Motor neuron (in vitro differentiated cells): ENCODE measurements at places on chromosomes 7 and 10.

- no peak for ATAC-seq
Measured at GRCh38 chr10:70993051-70993450, 104.7 kb upstream of the PCBD1 start.

GRCh38 chr10:132036887-132037675, 28.7 kb upstream of the JAKMIP3 start:
- peak; percentile 90 for ATAC-seq

DNA sequence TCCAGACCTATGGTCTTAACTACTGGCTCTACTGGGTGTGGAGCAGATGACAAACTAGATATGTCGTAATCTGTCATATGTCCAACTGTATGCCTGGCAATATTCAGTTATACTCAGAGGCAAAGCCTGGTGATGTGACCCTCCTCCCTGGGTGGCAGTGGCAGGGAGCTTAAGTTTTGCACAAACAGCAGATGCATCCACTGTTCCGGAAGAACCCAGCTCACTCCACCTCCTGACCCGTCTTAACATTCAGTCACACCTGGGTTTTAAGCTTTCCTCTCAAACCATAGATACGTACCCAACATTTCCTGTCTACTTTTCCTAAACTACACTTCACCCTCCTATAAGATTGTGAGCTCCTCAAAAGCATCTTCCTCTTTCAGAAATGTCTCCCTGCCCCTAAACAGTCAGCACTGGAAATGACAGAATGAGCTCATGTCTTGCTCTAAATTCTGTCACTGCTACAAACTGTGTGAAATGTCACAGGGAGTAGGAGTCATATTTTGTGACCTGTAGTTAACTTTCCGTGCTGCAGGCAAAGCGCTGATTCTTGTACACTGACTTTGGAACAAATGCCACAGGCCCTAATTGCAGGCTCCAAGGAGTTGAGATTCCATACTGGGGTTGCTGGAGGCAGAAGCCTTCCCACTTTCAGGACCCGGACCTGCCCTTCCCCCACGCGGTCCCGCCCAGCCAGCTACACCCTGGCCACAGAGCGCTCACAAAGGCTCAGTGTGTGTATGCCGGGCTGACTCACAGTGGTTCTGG, 23.9 kb downstream of the SCD start:
- ATAC-seq = peak; percentile 26

GRCh38 chr7:141317033-141317585, 234.1 kb upstream of the AGK start:
- ATAC-seq = no peak
